Astrocyte (in vitro differentiated cells and primary cell): ENCODE measurements at places on chromosomes 6 and 20. TPM values are rescaled to one million over a fixed set of nuclear protein-coding genes. Genes with fewer than 3 reads are reported as not detected.

The MEI4 gene
- 0.54 and 0.58 TPM in 2 replicates for total RNA-seq

The RPS21 gene
- 1,126 and 1,251 TPM in 2 replicates for total RNA-seq

The HUS1B gene
- total RNA-seq: 1.3 and 1.6 TPM in 2 replicates

The GATA5 gene
- not detected in 2 replicates for total RNA-seq

The CLVS2 gene
- total RNA-seq: not detected in 2 replicates

The GINS1 gene
- total RNA-seq: 5.0 and 6.6 TPM in 2 replicates

The METTL24 gene
- total RNA-seq: 0.36 and 0.75 TPM in 2 replicates

The HSPA1A gene
- total RNA-seq: 52.6 and 52.7 TPM in 2 replicates

GRCh38 chr6:68233623-68234022, 401.5 kb upstream of the ADGRB3 start:
- peak; percentile 38 for DNase-seq
- no peaks in the 10 kb centered on the region for H3K36me3 ChIP-seq
- H3K4me1 ChIP-seq: peaks cover 12% of the 10 kb centered on the region
- H3K4me3 ChIP-seq: no peak overlapping the region
- H3K27me3 ChIP-seq: no peaks in the 10 kb centered on the region
- no peak overlapping the region for H3K27ac ChIP-seq

GRCh38 chr6:70310063-70310694, 7.3 kb upstream of the COL9A1 start:
- H3K36me3 ChIP-seq: no peaks in the 10 kb centered on the region
- peaks cover 69% of the 10 kb centered on the region for H3K27me3 ChIP-seq
- H3K4me1 ChIP-seq: peaks cover 3% of the 10 kb centered on the region
- DNase-seq: peak; percentile 16

DNA sequence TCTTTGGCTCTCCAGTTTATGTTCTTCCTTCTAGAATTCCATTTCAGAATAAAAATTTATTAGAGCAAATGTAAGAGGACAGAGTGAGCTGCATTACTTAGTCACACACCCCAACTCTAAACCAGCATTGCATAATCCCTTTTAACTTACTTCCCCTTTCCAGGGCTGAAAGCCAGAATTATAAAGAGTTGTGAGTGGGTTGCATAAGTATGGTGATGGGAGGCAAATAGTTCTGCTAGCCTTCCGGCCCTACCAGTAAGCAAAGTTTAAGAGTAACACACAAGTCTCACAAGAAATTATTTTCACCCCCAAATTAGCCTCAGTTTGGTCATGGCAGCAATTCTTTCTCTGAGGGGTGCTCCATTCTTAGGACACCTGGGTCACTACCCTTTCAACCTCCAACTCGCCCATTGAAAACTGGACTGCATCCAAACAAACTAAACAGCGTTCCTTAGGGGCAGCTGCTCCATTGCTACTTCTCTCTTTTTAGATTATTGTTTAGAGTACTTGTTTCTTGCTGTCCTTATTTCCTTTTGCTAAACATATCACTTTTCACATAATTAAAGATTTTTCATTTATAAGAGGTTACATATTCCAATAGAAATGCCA, 1.6 kb downstream of the KIAA0408 start:
- no peak overlapping the region for H3K27ac ChIP-seq
- H3K36me3 ChIP-seq: no peaks in the 10 kb centered on the region
- no peak overlapping the region for H3K4me3 ChIP-seq
- DNase-seq: peak; percentile 80

- H3K4me1 ChIP-seq: peaks cover 6% of the 10 kb centered on the region
- H3K36me3 ChIP-seq: no peaks in the 10 kb centered on the region
- H3K27me3 ChIP-seq: no peaks in the 10 kb centered on the region
Observed at GRCh38 chr6:344816-345340, 46.7 kb upstream of the IRF4 start.

DNA sequence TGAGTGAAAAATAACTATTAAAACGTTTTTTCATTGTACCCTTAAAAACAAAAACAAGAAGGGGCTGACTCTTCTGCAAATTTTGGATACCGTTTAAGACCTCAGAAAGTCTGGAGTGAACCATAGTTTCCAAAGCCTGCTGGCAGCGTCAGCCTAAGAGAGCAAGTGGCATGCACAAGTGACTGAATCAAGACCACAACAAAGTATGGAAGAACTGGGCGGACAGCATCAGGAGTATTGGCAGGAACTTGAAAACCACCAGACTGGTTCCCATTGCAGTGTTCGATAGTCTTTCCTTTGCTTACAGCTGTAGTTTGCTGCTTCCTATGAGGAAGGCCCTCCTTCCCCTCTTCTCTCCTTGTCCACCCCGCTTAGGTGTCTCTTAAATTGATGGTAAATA, 33.7 kb upstream of the MYLIP start:
- H3K27me3 ChIP-seq: peaks cover 5% of the 10 kb centered on the region
- H3K4me1 ChIP-seq: no peaks in the 10 kb centered on the region
- no peak overlapping the region for H3K27ac ChIP-seq
- H3K36me3 ChIP-seq: no peaks in the 10 kb centered on the region

DNA sequence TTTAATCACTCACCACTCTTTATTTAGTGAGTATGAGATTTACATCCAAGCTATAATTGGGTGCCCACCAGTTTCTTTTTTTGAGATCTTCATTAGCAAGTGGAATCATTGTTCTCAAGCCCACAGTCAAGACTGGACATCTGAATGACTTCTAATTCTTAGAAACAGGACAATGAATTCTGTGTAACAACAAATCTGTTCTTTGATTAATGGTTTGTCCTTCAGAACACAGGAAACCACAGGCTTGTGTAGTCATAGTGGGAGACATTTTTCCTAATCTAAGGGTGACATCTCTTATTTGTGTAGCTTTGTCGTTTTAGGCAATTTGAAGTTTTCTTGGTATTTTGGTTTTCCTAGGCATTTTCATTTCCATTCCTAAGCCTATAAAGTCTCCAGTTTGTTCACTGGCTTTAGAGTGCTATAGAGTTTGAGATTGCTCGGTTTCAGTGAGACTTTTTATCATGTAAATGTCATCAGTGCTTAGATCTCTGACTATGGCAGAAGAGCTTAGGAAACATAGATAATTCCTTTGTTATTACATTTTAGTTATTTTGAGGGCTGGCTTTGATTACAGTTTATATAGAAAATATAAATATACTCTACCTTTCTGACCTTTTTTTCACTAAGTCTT, 903.9 kb upstream of the MAP3K7 start:
- H3K36me3 ChIP-seq: no peaks in the 10 kb centered on the region
- peak; percentile 39 for DNase-seq
- no peak overlapping the region for H3K4me3 ChIP-seq

DNA sequence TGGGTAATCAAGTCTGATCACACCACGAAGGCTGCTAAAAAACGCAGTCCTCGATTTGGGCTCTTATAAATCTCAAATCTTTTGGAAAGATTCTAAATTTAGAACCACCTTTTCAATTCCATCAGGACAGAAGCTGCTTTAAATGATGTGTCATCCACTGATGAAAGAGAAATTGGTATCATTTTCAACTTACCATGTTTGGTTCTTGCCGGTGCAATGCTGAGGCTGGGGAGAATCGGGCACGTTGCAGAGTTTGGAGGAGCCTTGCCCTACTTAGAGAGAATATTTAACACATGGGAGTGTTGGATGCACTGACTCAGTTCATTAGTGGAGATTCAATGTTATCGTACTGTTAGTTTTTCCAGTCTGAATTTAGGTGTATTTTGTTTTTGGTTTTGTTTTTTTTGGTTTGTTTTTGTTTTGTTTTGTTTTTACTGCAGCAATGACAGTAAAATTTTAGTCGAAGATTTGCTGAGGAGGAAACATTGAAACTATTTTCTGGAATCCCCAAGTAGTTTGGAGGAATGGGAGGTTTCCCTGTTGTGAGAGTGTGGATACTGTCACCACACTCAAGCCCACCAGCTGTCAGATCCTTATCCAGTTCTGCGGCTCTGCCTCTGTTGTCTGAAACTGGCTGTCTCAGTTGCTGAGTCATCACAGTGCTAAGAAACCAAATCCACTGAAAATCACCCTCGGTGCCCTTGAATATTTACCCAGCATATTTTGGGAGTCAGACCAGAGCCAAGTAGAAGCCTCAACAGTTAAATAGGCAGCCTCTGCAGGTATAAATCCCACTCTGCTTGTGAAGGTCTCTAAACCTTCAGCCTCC, 497.0 kb downstream of the BTBD3 start:
- DNase-seq: no peak
- no peak overlapping the region for H3K4me3 ChIP-seq
- no peak overlapping the region for H3K27ac ChIP-seq
- no peaks in the 10 kb centered on the region for H3K4me1 ChIP-seq
- H3K27me3 ChIP-seq: no peaks in the 10 kb centered on the region
- H3K36me3 ChIP-seq: no peaks in the 10 kb centered on the region

DNA sequence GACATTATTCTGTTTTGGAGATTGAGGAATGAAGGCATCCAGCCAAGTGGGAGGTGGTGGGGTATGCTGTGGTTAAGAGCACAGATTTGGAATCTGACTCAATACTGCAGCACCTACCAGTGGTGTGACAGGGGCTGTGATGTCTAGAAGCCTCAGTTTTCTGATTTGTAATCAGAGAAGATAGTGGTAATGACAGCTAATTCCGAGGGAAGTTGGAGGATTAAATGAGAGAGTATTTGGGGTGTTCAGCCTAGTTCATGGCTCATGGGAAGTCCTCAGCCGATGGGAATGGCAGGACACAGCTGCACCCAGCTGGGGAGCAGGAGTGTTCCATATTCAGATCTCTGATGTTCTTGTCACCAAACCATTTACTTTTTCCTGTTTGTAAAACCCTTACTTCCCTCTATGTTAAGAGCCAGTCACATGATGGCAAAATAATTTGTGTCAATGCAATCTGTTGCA, 9.3 kb downstream of the SLC9A8 start:
- peak overlapping the region; percentile 15 for H3K27ac ChIP-seq
- H3K36me3 ChIP-seq: peaks cover 19% of the 10 kb centered on the region
- no peak overlapping the region for H3K4me3 ChIP-seq
- H3K4me1 ChIP-seq: peaks cover 9% of the 10 kb centered on the region
- no peaks in the 10 kb centered on the region for H3K27me3 ChIP-seq

DNA sequence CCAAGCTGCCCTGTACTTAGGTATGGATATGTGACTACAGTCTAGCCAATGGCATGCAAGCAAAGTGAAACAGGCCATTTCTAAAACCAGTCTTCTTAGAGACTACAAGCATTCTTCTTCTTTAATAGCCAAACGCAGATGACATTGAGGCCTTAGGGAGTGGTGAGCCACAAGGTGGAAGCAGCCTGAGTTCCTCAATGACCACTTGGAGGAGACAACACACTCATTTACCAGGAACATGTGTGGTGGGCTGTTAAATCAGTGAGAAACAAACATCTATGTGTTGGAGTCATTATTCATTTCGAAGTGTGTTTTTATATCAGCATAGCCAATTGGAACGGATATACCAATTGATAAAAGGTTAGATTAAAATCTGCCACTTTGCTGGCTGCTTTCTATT, 122.0 kb downstream of the GFRAL start:
- no peak overlapping the region for H3K27ac ChIP-seq
- no peak overlapping the region for H3K4me3 ChIP-seq
- DNase-seq: no peak
- H3K36me3 ChIP-seq: no peaks in the 10 kb centered on the region
- no peaks in the 10 kb centered on the region for H3K4me1 ChIP-seq

DNA sequence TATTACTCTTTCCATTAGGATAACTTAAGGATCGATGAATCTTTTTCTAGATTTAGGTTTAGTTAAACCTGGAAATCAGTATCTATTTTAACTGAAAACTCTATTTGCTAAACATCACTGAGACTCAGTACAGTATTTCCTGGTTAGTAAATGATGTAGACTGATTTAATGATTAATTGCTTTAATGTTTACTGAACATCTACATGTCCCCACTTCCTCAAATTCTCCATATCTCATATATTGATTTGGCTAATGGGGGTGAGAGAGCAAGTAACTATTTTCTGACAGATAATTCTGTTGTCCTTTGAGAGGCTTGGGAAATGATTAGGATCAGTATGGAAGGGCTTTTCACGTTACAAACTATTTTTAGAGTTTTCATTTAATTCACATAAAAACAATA, 10.3 kb downstream of the MKKS start:
- no peaks in the 10 kb centered on the region for H3K36me3 ChIP-seq
- no peaks in the 10 kb centered on the region for H3K27me3 ChIP-seq
- H3K4me1 ChIP-seq: no peaks in the 10 kb centered on the region
- no peak overlapping the region for H3K4me3 ChIP-seq

- H3K4me3 ChIP-seq: no peak overlapping the region
- H3K4me1 ChIP-seq: no peaks in the 10 kb centered on the region
- H3K27me3 ChIP-seq: no peaks in the 10 kb centered on the region
- no peak overlapping the region for H3K27ac ChIP-seq
Observed at GRCh38 chr6:127762284-127762683, 138.6 kb downstream of the THEMIS start.

GRCh38 chr20:11186301-11187008, 512.7 kb upstream of the JAG1 start:
- no peaks in the 10 kb centered on the region for H3K27me3 ChIP-seq
- no peaks in the 10 kb centered on the region for H3K4me1 ChIP-seq
- no peak overlapping the region for H3K27ac ChIP-seq
- no peak overlapping the region for H3K4me3 ChIP-seq
- peak; percentile 22 for DNase-seq

DNA sequence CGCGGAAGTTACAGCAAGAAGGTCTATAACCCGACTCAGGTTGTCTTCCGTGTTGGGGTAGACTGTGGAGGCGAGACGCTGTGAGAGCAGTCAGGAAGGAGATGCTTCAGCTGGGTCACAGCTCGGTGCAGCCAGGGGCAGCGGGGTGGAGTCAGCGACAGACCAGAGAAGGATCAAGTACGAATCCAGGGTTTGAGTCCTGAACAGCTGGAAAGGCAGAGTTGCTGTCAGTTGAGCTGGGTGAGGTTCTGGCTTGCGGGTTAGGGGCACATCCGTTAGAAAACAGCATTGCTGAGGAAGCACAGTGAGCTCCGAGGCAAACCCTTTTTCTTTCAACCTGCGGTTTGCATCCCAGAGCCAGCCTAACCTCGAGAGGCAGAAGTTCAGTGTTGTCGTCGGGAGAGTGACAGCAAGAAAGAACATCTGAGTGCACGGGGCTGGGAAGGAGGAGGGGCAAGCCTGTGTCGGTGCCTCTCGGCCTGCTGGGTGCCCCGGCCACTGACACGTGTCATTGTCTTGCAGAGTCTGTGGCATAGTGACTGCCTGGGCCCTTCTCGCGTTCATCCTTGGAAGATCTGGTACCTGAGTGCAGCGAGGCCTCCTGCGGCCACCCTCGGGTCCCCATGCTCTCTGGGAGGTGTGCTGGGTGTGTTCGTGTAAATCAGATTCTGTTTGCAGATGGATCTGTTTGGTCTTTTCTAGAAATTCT, 20.0 kb downstream of the PNLDC1 start:
- no peaks in the 10 kb centered on the region for H3K36me3 ChIP-seq
- H3K27ac ChIP-seq: no peak overlapping the region
- H3K4me3 ChIP-seq: no peak overlapping the region
- no peaks in the 10 kb centered on the region for H3K4me1 ChIP-seq
- no peak for DNase-seq

- no peak overlapping the region for H3K27ac ChIP-seq
- no peaks in the 10 kb centered on the region for H3K4me1 ChIP-seq
- H3K4me3 ChIP-seq: no peak overlapping the region
- no peaks in the 10 kb centered on the region for H3K36me3 ChIP-seq
Observed at GRCh38 chr6:122853259-122853995, 64.4 kb downstream of the SMPDL3A start.

DNA sequence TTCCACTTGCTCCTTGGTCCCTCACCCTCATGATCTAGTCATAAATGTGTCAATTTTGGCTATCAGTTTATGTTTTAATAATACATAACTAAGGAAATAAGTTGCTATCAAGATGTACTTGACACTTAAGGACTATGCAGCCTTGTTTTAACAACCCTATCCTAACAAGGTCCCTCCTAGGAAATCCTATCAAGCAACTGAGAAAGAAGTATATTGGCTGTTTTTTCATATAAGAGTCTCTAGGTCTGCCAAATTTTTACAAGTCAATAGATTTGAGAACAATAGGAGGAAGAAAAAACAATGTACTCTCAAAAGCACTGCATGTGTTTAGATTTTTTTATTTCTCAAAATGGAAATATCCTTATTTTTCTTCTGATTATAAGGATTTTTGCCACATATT, 14.7 kb downstream of the FILIP1 start:
- no peaks in the 10 kb centered on the region for H3K27me3 ChIP-seq
- H3K27ac ChIP-seq: no peak overlapping the region
- H3K4me1 ChIP-seq: no peaks in the 10 kb centered on the region
- H3K4me3 ChIP-seq: no peak overlapping the region
- H3K36me3 ChIP-seq: no peaks in the 10 kb centered on the region
